ENCODE measurements at places on chromosomes 3 and 15.
A peak's percentile ranks its signal among the peaks of the same experiment; 100 is the strongest.

DNA sequence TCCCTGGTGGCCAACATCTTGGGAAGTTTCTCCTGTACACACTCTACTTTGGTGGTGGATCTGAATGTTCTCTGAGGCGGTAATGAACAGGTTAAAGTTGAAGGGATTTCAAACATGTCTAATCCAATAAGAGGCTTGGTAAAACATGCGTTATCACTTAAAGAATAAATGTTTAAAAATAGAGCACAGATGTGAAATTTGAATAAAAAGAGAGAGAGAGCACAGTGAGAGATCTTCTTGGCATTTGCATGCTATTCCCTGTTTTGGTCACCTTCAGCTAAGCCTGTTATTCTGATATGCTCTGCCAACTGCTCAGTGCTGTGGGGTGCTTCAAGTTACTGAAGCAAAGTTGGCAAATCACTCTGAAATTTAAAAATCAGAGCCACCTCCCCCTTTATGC lies 237.7 kb upstream of the WNT5A start:
- DNase-seq, result peak; percentile 13

DNA sequence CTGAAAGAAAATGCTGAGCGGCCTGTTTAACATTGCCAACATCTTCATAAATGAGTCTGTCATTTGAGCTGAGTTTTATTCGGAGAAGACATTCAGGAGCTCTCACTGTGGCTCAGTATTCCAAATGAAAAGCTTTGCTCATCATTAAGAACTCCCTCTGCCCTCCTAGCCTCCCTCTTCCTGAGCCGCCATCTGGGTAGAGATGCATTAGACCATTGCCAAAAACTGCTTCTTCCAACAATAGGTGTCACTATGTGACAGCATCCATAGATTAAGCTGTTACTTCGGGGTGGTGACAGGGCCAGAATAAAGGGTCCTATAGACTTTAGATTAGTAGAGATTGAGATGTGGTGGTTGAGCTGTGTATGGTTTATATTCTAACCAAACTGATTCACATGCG lies 501.4 kb upstream of the NR2F2 start:
- DNase-seq, result no peak

DNA sequence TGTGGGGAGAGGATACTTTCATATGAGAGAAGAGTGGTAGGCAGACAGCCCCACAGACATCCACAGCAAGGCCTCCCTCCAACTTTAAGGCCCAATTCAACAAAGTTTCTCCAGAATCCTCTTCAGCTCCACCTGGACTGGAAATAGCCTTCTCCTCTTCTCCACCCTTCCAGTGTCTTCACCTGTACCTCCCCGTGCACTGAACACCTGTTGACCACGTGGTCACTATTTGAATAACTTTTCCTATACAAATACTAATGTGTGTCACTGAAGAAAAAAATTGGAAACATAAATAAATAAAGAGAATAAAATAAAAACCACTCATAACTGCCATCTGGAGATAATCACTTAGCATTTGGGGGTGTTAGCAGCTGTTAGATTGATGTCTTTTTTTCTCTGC lies 52.9 kb downstream of the CCNL1 start:
- DNase-seq, result no peak

- no peak for DNase-seq
Measured at GRCh38 chr15:59413577-59413976, 24.4 kb upstream of the FAM81A start.

- no peak for DNase-seq
Measured at GRCh38 chr3:122468896-122469533, 45.7 kb downstream of the KPNA1 start.
